ENCODE measurements at places on chromosomes 3 and 15.
A peak's percentile ranks its signal among the peaks of the same experiment; 100 is the strongest.

- no peak for DNase-seq
Measured at GRCh38 chr3:143563786-143564185, 284.5 kb downstream of the SLC9A9 start.

DNA sequence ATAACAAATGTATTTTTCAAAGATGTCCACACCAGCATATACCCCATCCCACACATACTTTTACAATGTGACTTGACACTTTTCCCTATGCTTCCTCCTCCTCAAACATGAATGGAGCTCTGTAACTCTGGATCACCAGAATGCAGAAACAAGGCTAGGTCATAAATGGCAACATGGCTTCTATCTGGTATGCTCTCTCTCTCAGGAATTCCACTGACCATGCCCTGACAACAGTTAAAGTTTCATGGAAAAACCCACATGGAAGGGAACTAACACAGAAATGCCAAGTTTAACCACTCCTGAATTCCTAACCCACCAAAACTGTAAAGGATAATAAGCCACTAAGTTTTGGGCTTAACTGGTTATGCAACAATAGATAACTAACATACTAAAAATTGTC is 19.9 kb downstream of the MYO9A start:
- peak; percentile 3 for DNase-seq

- DNase-seq = no peak
Measured at GRCh38 chr3:61340931-61341461, 89.7 kb upstream of the FHIT start.

GRCh38 chr3:350871-351371 is 154.4 kb downstream of the CHL1 start:
- no peak for DNase-seq

DNA sequence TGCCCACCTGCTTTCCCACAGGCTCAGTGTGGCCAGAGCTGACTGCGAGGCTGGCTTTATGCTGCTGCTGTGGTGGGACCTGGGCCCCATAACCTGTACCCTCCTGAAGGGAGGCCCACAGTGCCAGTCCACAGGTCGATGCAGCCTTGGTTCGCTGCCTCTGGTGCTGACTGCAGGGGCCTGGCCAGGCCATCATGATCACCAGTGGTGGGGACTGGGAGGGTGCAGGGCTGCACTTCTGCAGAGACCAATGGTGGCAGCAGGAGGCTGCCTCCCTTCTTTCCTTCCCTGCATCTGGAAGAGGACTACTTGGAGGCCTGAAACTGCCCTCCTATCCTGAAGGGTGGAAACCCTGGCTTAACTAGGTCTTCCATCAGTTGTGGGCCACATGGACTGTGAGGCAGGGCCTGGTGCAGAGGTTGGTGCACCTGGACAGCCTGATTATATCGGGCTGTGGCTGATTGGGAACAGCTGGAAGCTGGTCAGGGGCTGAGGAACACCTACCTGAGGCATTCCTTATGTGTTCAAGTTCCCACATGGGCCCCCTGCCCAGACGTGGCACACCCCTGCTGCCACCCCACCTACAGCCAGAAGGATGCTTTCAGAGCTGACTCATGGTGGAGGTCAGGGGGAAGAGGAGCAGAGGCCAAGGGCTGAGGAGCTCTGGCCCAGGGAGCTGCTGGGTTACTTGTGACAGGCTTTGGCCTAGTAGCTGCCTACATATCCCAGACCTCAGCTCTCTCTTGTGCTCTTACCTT is 29.8 kb downstream of the POMGNT2 start:
- no peak for DNase-seq

DNA sequence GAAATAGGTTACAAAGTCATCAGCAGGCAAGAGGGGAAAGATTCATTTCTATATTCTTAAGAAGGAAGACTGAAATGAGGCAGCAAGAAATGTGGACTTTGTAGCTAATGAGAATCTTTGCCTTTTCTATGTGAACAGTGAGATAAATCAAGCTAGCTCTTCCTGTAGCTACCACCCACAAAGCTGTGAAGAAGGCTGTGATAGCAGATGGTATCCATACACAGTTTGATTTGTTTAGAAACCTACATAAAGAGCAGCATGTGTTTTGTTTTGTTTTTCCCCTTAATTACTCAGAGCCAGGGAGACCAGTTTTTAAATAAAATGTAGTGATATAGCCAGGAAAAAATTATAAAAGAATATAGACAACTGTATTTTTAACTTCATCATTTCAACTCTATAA is 45.5 kb downstream of the TEX9 start:
- no peak for DNase-seq

- no peak for DNase-seq
Measured at GRCh38 chr3:65776081-65776480, 262.6 kb downstream of the MAGI1 start.

- no peak for DNase-seq
Measured at GRCh38 chr3:194854206-194854605, 168.5 kb downstream of the FAM43A start.

DNA sequence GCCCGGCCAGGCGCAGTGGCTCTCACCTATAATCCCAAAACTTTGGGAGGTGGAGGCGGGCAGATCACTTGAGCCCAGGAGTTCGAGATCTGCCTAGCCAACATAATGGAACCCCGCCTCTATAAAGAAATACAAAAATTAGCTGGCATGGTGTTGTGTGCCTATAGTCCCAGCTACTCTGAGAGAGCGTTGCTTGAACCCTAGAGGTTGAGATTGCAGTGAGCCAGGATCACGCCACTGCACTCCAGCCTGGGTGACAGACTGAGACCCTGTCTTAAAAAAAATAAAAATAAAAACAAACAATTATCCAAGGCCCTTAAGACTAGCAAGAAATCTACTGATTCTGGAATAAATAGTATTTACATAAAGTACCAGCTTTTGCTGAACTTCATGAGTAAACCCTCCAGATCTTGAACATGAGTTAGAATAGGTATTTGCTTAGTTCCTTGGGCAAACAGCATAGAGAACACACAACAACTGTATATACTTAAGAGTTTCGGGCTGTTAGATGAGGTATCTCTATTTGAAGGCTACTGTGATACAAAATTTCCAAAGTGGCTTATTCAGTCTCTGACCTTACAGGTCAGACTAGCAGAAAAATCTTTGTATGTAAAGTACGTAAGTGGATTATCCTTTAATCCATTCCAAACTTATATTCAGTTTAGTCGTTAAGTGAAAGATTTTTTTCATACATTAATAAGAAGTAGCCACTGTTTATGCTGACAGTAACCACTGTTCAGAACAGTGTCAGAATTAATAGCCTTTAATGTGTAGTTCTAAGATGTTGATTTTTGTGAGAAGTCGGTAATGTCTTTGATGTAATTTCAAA is 171.1 kb upstream of the CGNL1 start:
- no peak for DNase-seq

GRCh38 chr15:23572844-23573243 is 7.4 kb downstream of the MKRN3 start:
- DNase-seq = no peak

DNA sequence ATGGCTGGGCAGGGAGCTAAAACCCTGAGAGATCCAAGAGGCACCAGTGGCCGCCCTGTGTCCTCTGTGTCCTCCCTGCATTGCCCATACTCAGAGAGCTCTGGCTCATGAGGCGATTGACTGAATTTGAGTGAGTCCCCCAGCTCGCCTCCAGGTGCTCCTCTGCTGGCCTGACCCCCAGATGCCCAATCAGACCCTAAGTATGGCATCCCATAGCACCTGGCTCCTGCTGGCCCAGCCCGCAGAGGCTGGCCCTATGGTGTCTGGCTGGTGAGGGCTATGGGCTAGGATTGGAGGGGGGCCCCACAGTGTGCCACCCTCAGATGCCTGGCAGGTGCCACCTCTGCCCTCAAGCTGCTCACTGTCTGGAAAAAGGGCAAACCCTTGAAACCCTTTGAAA is 1.6 kb upstream of the TKT start:
- DNase-seq = no peak

- no peak for DNase-seq
Measured at GRCh38 chr3:195762249-195762585, 41.4 kb downstream of the MUC20 start.

DNA sequence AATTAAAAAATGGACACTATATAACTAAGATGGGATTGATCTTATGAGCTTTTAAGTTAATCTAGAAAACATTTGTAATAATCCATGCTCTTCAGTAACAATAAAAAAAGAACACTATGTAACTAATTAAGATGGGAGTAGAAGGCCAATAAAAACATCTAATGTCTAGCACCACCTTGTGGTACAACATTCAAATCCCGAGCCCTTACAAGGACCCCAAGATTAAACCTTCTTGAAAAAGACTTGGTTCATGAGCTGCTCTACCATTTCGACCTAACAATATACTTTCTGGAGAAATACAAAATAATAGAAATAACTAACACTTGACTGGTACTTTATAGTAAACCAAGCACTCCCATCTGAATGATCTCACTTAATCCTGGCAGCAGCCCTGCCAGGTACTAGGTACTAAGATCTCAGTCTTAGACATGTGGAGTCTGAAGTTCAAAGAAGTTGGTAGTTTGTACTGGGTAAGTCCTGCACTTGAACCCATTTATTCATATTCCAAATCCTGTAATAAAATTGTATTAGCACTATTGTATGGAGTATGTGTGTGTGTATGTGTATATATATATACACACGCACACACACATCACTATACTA is 21.8 kb downstream of the METTL6 start:
- peak; percentile 41 for DNase-seq

GRCh38 chr3:149401212-149401925 is 23.9 kb upstream of the TM4SF1 start:
- DNase-seq = no peak

DNA sequence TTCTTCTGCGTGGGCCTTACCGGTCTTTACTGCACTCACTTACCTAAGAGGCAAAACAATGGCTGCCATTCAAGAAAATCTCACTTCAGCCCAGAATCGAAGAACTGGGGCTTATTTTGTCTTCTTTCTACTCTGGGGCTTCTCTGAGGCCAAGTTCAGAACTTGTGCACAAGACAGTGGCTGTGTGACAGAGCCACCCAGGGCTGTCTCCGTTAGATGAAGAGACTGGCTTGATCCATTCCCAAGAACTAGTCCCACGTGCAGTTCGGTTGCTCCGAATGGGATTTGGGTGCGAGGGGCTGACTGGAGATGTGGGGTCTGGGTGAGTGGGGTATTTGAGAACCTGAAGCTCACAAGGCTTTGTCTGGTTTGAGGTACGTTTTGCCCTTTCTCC is 795 bp upstream of the TCF12 start:
- no peak for DNase-seq

DNA sequence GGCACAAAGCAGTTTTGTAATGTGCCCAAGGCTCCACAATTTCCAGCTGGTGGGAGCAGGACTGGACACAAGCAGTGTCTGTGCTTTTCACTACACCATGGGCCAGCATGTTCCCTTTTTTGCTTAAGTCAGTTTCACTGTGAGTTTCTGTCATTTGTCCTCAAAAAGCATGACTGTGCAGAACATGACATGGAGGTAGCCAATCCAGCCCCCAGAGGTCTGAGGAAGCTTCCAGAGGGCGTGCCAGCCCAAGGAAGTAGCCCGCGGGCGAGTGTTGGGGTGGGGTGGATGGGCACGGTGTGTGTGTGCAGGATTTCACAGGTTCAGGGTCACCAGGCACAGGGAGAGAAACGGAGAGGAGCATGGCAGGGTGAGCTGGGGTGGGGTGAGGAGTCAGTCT is 8.0 kb upstream of the EEFSEC start:
- DNase-seq = no peak

GRCh38 chr3:4231041-4231440 is 72.1 kb upstream of the SETMAR start:
- DNase-seq = no peak

DNA sequence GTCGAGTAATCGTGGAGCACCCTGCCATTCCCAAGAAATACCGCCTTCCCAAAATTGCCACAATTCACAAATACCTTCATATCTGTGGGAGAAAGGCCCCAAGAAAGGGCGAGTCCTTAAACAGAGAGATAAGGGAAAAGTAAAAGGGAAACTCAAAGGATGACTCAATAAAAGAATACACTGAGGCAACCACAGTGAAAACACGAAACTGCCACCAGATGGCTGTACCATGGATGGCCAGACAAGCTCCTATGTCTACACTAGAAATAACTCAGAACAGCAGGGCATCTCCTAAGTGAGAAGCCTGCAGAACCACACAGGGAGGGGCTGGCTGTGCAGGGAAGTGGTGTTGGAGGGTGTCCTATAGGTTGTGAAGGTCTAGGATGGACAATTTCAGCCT is 25.0 kb downstream of the SRGAP3 start:
- DNase-seq = no peak

- DNase-seq = no peak
Measured at GRCh38 chr3:136350557-136350956, 100.4 kb downstream of the PCCB start.

GRCh38 chr3:154730186-154730585 is 300.2 kb upstream of the GPR149 start:
- DNase-seq = no peak

GRCh38 chr3:156381253-156381652 is 173.7 kb downstream of the SSR3 start:
- no peak for DNase-seq

GRCh38 chr15:69021895-69022294 is 7.4 kb downstream of the NOX5 start:
- DNase-seq = no peak

- no peak for DNase-seq
Measured at GRCh38 chr15:52805351-52806283, 15.5 kb upstream of the ONECUT1 start.

DNA sequence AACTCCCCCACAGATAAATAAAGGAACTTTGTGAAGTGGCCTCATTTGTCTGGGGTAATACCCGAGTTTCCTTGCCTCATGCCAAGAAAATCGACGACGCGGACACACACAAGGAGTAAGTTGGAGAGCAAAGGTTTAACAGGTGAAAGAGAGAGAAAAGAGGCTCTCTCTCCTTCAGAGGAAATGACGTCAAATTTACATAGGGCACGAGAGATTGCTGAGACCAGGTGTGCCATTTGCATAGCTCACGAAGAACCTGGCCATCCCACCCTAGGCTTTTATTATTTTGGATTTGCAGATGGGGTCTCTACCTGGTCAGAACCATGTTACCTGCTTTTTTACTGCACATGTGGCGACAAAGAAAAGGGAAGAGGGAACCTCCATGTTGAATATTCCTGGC is 49.3 kb upstream of the IGF2BP2 start:
- no peak for DNase-seq

- DNase-seq = no peak
Measured at GRCh38 chr15:68389041-68389930, 42.7 kb downstream of the ITGA11 start.

DNA sequence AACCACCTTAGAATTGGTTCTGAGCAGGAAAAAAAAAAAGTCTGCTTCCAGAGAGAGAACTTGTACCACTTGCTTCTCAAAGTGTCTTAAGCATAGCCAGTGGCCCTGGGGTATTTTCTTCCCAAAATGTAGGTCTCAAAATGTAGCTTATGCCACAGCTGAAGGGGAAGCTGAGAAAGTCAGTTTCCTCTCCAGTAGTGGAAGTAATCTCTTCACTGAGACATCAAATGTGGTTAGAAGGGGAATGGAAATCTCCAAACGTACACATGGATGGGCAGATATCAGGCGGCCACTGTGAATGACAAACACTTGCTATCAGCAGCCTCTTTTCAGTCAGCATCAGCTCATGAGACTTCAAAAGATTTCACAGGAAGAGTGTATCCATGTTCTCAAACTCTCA is 841.2 kb downstream of the TUSC7 start:
- DNase-seq = no peak

GRCh38 chr3:66472313-66473134 is 28.3 kb downstream of the LRIG1 start:
- peak; percentile 6 for DNase-seq

Data from RCC 7860 (cell line).